Tibial nerve (tissue), 4 donors: ENCODE measurements at places on chromosomes 1 and 21. TPM values are rescaled to one million over a fixed set of nuclear protein-coding genes. Genes with fewer than 3 reads are reported as not detected.

Gene BRINP2
- total RNA-seq, result not detected

Gene TAS1R1
- total RNA-seq, result 0.22 TPM

DNA sequence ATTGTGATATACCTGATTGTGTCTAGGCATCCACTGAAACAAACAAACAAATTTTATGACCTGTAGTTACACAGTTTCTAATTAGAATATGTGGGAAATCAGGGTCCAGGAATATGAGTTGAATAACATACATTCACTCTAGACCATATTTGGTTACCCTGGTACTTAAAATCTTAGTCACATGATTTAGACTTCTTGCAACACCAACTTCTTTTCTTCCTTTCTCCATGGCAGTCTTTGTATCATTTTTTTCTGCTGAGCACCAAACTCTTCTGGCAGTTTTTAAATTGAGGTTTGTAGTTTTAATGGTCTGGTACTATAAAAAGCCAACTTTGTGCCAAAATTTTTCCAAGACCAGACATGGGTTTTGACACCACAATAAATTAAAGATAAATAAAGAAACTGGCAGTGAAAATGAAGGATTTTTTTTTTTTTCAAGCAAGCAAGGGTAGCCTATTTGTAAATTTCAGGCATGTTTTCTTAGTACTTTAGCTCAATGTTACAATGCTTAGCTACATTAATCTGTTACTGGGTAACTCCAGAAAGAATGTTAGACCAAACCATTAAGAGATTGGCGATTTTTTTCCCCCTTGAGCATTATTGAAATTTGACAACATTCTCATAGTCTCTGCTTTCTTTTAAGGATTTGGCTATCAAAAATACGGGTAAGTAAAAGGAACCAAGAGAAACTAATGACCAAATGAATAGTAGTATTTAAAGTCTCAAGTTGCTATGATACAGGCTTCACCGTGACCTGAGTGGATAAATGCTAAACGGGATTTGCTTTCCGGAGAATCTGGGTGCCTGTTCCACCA, 108.5 kb downstream of the NFIA start:
- DNase-seq, result no peak

DNA sequence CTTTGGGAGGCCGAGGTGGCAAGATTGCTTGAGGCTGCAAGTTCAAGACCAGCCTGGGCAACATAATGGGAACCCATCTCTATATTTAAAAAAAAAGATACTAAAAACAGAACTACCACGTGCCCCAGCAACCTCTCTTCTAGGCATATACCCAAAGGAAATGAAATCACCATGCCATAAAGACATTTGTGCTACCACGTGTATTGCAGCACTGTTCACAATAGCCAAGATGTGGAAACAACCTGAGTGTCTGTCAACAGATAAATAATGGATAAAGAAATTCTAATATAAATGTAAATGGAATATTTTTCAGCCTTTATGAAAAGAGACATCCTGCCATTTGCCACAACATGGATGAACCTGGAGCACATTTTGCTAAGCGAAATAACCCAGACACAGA, 128.6 kb downstream of the PCNX2 start:
- DNase-seq, result no peak

- DNase-seq, result no peak
These were observed 57.9 kb upstream of the ADORA3 start for GRCh38 chr1:111561328-111561727.

- DNase-seq, result no peak
These were observed 16.4 kb upstream of the ATP1A1 start for GRCh38 chr1:116356673-116357072.

DNA sequence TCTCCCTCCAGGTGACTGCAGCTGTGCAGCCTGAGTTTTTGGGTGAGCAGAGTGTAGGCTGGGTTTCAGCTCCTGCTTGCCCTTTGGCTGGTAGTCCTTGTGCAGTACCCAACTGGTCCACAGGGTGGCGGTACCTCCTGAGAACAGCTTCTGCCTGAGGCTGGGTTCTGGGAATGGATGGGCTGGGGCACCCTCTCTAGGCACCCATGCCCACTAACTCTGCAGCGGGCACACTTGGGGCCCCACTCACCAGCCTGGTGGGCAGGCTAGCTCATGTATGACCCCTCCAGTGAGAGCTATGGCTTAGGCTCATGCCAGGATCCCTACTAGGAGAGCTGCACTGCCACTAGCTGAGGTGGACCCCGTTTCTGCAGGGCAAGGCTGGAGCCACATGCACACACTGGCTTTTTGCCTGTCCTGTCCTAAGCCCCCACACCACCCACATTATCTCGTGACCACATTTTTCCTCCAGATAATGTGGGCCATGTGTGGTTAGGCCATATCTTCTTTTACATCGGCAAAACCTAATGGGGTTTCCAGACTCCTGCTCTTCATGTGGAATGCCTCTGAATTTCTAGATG, 15.5 kb upstream of the GSTM4 start:
- peak; percentile 89 for DNase-seq

DNA sequence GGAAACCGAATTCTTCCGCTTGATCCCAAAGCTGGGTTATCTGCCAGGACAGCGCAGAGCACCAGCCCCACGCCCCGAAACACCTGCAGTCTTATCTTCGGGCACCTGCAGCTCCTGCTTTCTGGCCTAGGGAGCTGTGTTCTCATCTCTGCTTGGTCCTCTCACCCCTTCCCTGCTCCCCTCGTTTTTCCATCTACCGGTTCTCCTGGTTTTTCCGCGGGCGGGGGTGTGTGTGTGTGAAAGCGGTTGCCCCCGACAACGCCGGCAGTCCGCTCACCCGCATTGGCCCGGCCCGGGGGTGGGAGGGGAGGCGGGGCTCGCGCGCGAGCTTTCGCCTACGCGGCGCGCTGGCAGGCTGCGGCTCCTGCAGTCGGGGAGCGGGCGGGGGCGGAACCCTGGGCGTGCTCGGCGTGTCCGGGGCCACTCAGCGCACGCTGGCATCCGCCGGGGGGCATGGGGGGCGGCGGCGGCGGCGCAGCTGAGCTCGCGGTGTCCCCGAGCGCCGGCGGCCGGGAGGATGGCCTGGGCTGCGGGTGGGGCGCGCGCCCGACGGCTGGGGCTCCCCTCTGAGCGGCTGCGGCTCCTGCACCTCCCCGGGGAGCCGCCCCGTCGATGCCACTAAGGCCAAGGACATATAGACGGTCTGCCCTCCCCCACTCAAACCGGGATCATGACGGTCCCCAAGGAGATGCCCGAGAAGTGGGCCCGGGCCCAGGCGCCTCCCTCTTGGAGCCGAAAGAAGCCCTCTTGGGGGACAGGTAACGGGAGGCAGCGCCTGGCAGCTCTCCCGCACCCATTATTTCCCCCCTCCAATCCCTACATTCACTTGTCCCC, 3.2 kb downstream of the ATP8B2 start:
- peak; percentile 74 for DNase-seq
